Right cardiac atrium (tissue), 5 donors: ENCODE measurements at places on chromosomes 2 and 18. TPM values are rescaled to one million over a fixed set of nuclear protein-coding genes. Genes with fewer than 3 reads are reported as not detected.

The ZCCHC2 gene
- 20.6 TPM for total RNA-seq

The CIB4 gene
- total RNA-seq = not detected

The NYAP2 gene
- total RNA-seq = not detected

The SERPINB3 gene
- total RNA-seq = not detected

The RIT2 gene
- total RNA-seq = not detected

The SIX2 gene
- total RNA-seq = 0.42 TPM

The LINC00305 gene
- not detected for total RNA-seq

The POLE4 gene
- 31.5 TPM for total RNA-seq

The SF3B1 gene
- total RNA-seq = 167 TPM

The SAG gene
- total RNA-seq = not detected

The UPP2 gene
- not detected for total RNA-seq

The IRS1 gene
- total RNA-seq = 15.2 TPM

The FBXO48 gene
- total RNA-seq = 0.42 TPM

The DSG4 gene
- not detected for total RNA-seq

The WDR43 gene
- 22.3 TPM for total RNA-seq

The LYPD1 gene
- total RNA-seq = not detected

The NEURL3 gene
- not detected for total RNA-seq

The WDR75 gene
- total RNA-seq = 18.8 TPM

The FAM237A gene
- not detected for total RNA-seq

The GPR45 gene
- not detected for total RNA-seq

The LGALSL gene
- total RNA-seq = 11.5 TPM

The TSGA10 gene
- 4.2 TPM for total RNA-seq

The SFT2D3 gene
- 5.0 TPM for total RNA-seq

The KATNAL2 gene
- total RNA-seq = 5.2 TPM

The RPL31 gene
- total RNA-seq = 1,044 TPM

The HOXD3 gene
- total RNA-seq = not detected
